ENCODE measurements at places on chromosomes 4 and X. TPM values are rescaled to one million over a fixed set of nuclear protein-coding genes. Genes with fewer than 3 reads are reported as not detected.

The GLUD2 gene
- polyA plus RNA-seq = 0.31 TPM

The GBA3 gene
- not detected for polyA plus RNA-seq

The USP26 gene
- polyA plus RNA-seq = not detected

The COL4A6 gene
- polyA plus RNA-seq = not detected

The SPATA18 gene
- polyA plus RNA-seq = 0.84 TPM

The PPEF2 gene
- polyA plus RNA-seq = not detected

The ANXA3 gene
- polyA plus RNA-seq = 15.5 TPM

The ARMCX1 gene
- 9.2 TPM for polyA plus RNA-seq

- no peak for DNase-seq
Observed at GRCh38 chr4:6689506-6689960, 4.1 kb upstream of the S100P start.

DNA sequence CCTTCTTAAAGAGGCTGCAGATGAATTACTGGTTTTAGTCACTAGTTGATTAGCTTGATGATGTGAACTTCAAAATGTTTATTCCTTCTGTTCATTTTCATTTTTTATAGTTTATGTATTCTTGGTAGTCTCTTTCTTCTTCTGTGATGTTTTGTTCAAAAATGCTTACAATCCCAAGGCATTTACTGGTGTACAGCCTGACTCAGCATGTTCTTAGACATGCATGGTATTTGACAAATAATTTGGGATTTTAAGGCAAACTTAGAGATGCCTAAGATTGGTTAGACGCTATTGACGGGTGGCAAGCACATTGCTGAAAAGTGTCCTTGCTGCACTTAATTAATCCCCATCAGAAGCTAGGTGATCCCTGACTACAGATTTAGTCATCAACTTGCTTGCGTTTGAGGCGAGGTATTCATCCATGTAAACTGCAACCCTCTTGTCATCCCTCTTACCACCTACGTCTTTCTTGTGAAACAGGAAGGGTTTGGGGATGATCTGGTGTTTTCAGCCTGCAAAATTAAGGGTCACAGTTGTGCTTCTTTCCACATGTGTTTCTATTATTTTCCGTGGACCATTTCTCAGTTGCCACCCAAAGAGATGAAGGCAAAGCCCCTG is 331.8 kb downstream of the DKK2 start:
- DNase-seq = no peak

DNA sequence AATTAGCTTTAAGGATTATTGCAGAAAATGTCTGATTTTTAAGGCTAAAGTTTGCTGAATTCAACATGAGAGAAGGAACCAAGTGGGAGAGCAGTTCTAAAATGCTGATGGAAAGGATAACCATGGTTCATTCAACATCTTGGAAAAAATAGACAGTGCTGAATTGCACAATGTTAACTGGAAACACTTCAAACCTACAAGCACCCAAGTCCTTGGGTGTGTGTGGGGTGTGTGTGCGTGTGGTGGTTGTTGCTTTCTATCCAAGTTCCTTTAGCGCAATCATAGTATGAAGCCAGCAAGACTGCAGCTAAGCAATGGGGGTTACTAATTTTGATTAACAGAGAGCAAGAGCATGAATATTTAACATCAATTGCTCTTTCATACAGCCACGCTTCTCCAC is 29.3 kb upstream of the SCOC start:
- no peak for DNase-seq

GRCh38 chrX:38803588-38804431 is 2.6 kb downstream of the MID1IP1 start:
- peak; percentile 87 for DNase-seq

DNA sequence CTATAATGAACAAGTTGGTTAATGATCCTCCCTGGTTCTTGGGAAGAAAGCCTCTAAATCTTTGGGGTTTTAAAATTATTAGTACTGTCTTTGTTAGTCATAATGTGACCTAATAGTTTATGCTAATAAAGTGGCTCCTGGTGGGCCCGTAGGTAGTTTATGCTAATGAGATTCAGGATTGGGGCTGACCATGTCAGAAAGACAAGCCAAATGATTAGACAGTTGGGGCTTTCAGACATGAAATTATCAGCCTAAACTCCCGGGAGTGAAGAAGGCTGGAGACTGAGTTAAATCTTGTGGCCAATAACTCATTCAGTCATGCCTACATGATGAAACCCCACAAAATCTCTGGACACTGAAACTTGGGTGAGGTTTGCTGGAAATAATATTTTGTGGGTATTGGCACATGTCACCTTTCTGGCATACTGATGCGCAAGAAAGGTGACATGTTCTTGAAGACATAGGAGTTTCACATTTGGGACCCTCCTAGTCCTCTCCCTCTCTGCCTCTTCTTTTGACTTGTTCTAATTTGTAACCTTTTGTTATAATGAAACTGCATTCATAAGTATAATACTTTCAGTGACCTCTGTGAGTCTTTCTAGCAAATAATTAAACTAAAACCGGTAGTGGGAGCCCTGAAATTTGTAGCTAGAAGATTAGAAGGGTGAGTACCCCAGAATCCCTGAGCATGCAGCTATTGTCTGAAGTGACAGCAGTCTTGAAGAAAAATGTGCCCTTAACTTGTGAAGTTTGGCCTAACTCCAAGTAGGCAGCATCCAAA is 196.8 kb upstream of the FSTL5 start:
- DNase-seq = no peak

DNA sequence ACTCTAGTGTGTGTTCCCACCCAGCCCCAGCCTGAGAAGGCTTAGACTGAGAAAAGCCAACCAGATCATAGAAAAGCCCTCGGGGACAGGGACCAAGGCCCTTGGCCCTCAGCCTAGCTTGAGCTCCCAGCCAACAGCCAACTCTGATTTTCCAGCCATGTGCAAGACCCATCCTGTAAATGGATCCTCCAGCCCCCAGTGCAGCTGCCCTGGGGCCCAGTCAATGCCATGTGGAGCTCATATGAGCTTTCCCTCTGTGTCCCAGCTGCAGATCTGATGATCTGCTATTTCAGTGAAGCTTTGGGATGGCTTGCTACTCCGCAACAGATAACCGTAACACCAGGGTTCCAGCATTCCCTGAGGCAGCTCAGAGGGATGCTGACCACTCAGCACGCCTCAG is 40.5 kb upstream of the CDKN2AIP start:
- peak; percentile 65 for DNase-seq

DNA sequence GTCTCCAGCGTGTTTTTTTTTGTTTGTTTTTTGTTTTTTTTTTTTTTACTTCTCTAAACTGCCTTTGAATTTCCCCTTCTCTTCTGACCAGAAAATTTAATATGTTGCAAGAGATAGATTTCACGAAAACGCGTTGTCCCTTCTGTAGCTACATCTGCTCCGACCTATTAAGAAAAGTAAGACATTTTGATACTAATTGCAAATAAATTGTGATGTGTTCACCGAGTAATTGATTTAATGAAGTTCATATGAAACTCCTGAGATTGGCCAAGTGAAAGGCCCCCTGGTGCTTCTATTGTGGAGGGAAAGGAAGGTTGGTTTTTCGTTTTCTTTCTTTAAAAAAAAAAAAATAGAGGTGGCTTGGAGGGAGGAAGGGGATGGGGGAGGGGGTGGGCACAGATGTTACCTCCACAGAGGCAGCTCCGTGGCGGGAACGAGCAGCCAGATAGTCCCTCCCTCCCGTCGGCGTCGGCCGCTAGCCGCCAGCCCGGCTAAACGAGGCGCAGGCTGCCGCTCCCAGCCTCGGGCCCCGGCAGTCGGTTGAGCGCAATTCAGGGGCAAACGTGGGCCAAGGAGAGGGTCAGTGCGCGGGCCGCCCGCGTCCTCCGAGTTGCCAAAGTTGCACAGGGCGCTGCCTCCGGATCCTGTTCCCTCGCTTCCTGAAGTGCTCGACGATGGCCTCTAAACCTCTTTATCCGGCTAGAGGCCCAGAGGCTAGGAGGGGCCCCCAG is 139.1 kb upstream of the ZIC3 start:
- DNase-seq = no peak

DNA sequence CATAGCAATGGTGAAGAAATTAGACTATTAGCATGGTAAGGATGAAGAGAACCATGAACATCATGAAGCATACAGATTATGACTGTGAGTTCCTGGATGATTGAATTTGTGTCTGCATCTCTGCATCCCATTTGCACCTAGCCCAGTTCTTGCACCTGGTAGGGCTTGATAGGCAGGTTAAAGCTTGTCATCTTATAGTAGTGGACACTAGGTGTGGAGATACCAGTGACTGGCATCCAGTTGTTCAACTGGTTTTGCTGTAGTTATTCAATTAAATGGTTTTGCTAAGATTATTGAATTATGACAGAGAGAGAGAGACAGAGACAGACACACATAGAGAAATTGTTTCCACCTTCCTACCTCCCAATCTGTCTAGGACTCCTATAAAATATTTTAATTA is 5.0 kb downstream of the ADH7 start:
- no peak for DNase-seq

GRCh38 chrX:104288269-104288668 is 33.5 kb upstream of the ESX1 start:
- no peak for DNase-seq

GRCh38 chrX:19739683-19740082 is 147.7 kb downstream of the SH3KBP1 start:
- DNase-seq = peak; percentile 64

- DNase-seq = no peak
Observed at GRCh38 chr4:4385729-4386295, 1.1 kb upstream of the NSG1 start.

DNA sequence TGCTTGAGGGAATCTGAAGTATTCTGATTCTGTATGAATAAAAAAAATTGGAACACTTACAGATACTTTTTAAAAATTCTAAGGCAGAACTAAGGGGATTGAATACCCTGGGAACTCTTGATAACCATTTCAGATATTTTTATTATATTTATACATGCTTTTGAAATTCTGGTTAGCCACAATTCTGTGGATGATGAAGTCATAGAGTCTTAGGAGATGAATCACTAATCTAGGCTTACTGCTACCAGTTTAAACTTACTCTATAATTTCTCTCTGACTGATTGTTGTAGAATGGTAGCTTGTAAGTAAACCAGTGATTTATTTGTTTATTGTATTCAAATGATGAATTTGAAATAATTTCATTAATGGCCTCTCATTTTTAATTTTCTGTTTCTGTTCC is 11.4 kb upstream of the SLAIN2 start:
- DNase-seq = no peak

- no peak for DNase-seq
Observed at GRCh38 chr4:89531932-89532640, 224.5 kb upstream of the GPRIN3 start.

DNA sequence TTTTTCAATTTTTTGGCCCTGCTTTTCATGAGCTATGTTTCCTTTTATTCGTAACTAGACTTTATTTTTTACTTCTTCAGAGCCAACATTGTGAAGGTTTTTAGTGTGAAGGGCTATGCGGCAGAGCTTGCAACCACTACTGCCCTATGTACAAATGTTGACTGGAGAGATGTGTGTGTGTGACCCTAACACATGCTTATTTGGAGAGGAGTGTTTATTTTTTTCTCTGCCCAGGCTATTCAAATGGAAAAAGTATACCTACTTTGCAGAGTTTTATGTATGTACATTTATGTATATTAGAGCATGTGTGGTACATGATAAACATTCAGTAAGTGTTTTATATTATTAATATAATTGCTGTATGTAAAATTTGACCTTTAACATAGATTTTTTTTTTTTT is 86.5 kb downstream of the WWC2 start:
- DNase-seq = no peak

DNA sequence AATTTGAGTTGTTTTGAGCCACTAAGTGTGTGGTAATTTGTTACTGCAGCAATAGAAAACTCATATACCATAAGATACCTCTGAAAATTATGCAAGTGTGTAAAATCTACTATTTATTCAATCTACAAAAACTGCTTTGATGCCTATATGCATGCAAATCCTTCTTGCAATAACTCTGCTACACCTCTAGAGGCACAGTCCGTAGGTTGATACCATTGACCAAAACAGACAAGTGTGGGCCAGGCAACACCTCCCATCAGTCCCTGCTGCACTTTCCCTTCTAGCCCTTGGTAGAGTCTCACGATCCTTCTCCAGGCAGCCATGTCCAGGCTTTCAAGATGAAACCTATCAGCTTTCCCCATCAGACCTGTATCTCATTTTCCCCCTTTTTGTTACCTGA is 48.8 kb upstream of the FAM9A start:
- DNase-seq = peak; percentile 6

DNA sequence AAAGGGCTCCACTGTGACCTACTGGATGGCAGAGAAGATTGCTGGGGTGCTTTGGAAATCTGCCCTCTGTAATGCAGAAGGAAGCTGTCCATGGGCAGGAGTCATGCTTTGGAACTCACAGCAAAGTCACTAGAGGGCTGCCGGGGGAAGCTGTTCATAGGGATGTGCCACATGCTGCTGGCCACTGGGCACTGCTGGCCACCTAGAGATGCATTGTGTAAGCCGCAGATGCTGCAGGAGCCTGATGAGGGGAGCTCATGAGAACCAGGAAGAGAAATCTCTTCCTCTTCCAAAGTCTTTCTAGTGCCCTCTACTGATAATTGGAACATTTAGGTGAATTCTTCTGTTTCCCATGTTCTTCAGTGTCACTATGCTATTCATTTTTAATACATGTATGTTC is 31.2 kb upstream of the UXT start:
- no peak for DNase-seq

- DNase-seq = no peak
Observed at GRCh38 chrX:42948723-42949657, 171.0 kb upstream of the PPP1R2C start.

DNA sequence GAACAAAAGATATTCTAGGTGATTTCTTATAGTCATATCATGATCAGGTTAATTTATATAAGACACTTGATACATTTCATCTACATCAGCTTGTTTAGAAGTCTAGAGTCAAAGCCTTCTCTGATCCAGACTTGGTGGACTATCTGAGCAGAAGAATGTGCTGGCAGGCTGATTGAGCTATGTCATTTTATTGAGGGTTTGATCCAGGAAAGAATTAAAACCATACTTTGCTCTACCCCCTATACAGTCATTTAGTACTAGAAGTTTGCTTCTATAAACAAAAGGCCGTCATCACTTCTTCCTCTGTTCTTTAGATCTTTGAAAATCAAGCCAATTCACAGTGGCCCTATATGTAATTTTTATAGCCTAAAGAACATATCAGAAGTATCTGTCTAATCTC is 173.1 kb upstream of the PITX2 start:
- DNase-seq = no peak

- DNase-seq = peak; percentile 54
Observed at GRCh38 chrX:118346258-118347094, 570 bp downstream of the WDR44 start.

GRCh38 chrX:24424948-24425347 is 40.1 kb upstream of the PDK3 start:
- no peak for DNase-seq

Data from SK-N-SH (cell line).